ENCODE measurements at places on chromosomes 6 and 20.

DNA sequence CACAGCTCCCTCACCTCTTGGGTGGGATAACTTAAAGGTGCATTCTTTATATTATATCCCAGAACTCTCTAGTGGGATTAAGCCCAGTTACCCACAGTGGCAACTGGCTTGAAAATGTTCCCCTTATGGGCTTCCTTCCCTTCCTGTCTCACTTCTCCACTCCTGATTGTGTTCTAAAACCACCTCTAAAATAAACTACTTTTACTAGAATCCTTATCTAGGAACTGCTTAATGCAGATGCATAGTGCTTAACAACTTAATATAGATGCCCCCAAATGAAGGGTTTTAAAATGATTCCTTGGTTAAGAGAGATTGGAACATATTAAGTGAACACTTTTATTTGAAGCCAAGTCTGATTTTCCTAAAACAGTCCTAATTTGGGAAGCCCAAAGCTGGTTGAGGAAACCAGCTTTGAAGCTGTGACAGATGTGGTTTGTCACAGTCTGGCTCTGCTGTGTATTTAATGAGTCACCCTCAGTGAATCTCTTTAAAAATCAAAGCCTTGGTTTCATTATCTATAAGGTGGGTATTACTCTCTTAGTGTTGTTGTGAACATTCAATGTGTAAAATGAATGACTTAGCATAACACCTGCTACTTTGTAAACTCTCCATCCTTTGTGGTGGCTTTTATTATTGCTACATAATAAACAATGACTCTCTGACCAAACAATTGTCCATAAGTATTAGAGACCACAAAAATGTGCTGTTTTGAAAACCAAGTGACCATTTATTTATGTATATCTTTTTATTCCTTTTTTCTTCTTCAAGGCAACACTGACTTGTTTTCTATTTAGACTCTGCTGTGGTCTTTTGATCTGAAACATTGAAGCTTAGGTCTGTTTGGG lies 24.4 kb downstream of the PLCB1 start:
- DNase-seq: no peak

DNA sequence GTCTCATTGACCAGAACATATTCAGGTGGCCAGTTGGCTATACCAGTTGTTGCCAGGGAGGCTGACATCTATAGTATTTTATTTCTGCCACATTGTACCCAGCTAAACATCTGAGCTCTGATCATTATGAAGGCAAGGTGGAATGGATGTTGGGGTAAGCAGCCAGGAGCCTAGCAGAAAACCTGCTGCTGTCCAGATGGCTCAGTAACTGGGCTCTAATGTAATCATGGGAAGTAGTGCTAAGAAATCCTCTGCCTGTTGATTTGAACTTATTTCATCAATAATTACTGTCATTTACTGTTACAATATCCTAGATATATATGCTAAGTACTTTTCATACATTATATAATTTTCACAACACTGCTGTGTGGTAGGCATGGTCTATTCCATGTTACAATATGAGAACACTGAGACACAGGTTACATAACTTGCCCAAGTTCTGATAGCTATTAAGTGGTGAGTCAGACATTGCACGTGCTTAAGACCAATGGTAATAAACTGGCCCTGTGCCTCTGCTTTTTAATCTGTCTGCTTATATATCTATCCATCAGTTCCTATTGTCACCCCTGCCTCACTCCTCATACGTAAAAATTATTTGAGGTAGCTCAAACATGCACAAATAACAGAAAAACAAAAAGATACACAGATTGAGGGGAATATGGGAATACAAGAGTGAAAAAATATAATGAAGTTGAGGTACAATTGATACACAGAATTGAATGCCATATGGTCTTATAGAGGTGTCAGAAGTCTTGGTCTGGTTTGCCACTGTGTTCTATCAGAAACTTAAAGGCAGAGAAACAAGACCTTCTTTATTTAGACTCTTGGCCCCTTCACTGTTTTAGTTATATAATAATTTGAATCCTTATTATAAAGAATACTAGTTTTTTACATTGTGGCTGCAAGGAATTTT lies 25.2 kb downstream of the TBPL1 start:
- DNase-seq: no peak

DNA sequence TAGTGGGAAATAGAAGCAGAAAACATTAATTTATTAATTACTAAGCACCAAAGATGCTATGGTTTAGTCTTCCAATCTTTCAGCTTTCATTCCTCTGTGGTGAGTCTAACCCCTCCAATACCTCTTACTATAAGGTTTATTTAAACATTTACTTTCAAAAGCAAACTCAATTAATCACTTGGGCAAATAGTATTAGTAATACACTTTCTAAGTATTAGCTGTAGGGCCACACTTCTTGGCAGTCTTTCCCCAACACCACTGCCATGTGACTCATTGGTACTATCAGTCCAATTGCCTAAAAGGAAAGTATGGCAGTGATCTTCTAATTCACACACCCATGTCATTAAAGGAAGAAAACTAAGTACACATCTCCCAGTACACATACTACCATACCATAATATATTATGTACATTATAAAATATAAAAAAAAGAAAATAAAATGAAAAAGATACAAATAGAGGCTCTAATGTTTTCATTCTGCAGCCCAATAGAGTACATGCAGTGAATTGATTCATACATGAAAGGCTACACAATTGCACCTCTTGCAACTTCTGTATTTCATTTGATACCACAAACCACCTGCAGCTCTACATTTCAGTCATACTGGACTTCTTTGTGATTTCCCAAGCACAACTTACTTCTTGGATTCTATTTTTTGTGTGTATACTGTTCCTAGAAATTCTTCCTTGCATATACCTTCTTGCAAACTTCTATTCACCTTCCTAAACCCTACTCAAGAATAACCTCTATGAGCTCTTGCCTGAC lies 218.6 kb downstream of the PKHD1 start:
- no peak for DNase-seq

DNA sequence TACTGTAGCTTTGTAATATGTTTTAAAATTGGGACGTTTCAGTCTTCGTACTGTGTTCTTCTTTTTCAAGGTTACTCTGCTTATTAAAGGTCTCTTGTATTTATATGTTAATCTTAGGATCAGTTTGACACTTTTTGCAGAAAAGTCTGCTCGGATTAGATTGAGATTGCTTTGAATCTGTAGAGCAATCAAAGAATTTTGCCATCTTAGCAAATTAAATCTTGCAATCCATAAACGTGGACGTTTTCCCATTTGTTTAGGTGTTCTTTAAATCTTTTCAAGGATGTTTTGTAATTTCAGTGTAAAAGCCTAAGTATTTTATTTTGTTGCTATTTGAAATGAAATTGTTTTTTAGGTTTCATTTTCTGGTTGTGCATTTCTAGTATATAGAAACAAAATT lies 78.0 kb upstream of the GTSF1L start:
- no peak for DNase-seq

All from urinary bladder (tissue), 4 donors.